ENCODE measurements at places on chromosomes 12 and 14.
A peak's percentile ranks its signal among the peaks of the same experiment; 100 is the strongest.

GRCh38 chr14:77267937-77268699 lies 2.9 kb downstream of the NGB start:
- DNase-seq: no peak

- no peak for DNase-seq
Measured at GRCh38 chr12:67988601-67989021, 636 bp upstream of the IFNG-AS1 start.

- DNase-seq: no peak
Measured at GRCh38 chr12:94059394-94060368, 88.7 kb upstream of the PLXNC1 start.

GRCh38 chr12:639988-640387 lies 23.3 kb downstream of the NINJ2 start:
- DNase-seq: no peak

DNA sequence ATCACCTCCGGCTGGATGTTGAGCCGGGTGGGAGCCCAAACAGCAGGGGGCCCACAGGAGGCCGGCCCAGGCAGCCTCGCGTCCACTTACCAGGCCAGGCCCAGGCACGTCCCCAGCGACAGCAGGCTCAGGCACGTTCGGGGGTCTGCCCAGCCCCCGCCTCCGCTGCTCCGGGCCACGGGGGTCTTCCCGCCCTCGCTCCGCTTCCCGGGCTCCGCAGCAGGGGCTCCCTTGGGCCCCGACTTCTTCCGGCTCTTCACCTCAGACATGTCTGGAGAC lies 216 bp downstream of the IKBIP start:
- no peak for DNase-seq

- no peak for DNase-seq
Measured at GRCh38 chr14:37420622-37421021, 174.4 kb downstream of the FOXA1 start.

GRCh38 chr14:90805084-90805391 lies 11.2 kb downstream of the TTC7B start:
- no peak for DNase-seq

- no peak for DNase-seq
Measured at GRCh38 chr12:11959117-11959823, 111.5 kb upstream of the BCL2L14 start.

GRCh38 chr14:80310938-80311750 lies 99.8 kb upstream of the DIO2 start:
- no peak for DNase-seq

- DNase-seq: no peak
Measured at GRCh38 chr12:94602024-94602423, 48.3 kb downstream of the TMCC3 start.

DNA sequence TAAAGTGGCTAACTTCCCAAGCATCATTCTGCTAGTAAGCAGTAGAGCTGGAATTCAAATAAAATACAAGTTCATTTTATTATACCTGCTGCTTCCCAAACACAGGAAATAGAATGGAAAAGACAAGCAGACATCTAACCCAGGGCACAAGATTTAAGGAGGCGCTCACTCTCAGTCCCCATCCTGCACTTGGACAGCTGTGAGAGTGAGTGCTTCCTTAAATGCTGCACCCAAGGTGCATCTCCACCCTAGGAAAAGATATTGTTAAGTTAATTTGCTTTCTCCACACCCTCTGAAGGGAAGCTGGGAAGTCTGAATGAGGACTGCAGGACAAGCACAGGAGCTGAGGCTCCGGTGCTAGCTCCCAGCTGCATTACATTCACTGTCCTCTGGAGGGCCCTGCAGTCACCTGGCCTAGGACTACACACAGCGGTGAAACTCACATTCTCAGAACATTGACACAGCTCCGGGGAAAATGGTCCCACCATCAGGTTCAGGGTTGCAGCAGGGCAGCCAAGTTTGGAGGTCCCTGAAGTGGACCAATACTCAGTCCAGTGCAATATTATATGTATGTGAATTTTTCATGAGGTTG lies 14.2 kb downstream of the HEBP1 start:
- DNase-seq: no peak

DNA sequence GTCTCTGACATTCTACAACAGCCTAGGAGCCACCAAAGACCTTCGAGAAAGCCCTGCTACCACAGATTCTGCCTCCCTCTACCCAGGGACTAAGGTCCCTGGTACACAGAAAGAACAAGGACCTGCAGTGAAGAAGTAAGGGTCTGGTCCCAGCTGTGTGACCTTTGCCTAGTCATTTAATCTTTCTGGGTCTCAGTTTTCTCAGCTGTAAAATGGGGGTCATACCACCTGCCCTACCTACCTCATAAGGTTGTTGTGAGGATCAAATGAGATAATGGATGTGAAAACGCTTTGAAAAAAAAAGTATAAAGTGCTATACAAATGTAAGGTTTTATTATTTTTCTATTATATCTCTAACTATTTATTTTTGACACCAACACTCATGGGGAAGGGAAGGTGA lies 5.2 kb upstream of the PRKAG1 start:
- no peak for DNase-seq

- DNase-seq: no peak
Measured at GRCh38 chr12:12508612-12509011, 54.1 kb downstream of the DUSP16 start.

- no peak for DNase-seq
Measured at GRCh38 chr12:93706824-93707223, 29.6 kb downstream of the CRADD start.

- DNase-seq: no peak
Measured at GRCh38 chr14:95540236-95540855, 5.5 kb downstream of the GLRX5 start.

DNA sequence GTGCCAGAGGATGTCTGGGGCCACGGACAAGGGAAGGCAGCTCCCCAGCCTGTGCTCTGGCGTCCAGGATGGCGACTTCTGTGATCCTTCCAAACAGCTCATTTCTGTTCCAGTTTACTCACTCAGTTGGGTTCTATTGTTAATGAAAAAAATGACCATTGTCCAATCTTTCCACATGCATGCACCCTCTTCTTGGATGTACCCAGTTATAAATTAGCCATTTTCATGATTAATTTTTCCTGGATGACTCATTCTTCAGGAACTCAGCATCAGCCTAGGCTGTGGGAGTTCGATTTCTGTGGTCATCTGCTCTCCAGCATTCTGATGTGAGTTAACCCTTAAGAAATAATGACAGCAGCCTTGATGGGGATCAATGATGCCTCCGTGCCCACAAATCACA lies 926.8 kb downstream of the BCL11B start:
- DNase-seq: no peak

- no peak for DNase-seq
Measured at GRCh38 chr14:55710506-55711041, 130.6 kb downstream of the KTN1 start.

DNA sequence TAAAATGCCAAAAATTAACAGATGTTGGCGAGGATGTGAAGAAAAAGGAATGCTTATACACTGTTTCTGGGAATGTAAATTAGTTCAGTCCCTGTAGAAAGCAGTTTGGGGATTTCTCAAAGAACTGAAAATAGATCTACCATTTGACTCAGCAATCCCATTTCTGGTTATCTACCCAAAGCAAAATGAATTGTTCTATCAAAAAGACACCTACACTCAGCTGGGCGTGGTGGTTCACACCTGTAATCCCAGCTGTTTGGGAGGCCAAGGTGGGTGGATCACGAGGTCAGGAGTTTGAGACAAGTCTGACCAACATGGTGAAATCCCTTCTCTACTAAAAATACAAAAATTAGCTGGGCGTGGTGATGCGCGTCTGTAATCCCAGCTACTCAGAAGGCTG lies 279.3 kb upstream of the PDE3A start:
- no peak for DNase-seq

- DNase-seq: no peak
Measured at GRCh38 chr12:106975098-106975497, 11.8 kb downstream of the MTERF2 start.

- no peak for DNase-seq
Measured at GRCh38 chr12:8077207-8077606, 4.9 kb upstream of the NECAP1 start.

- DNase-seq: no peak
Measured at GRCh38 chr14:35258420-35258819, 33.8 kb upstream of the PSMA6 start.

DNA sequence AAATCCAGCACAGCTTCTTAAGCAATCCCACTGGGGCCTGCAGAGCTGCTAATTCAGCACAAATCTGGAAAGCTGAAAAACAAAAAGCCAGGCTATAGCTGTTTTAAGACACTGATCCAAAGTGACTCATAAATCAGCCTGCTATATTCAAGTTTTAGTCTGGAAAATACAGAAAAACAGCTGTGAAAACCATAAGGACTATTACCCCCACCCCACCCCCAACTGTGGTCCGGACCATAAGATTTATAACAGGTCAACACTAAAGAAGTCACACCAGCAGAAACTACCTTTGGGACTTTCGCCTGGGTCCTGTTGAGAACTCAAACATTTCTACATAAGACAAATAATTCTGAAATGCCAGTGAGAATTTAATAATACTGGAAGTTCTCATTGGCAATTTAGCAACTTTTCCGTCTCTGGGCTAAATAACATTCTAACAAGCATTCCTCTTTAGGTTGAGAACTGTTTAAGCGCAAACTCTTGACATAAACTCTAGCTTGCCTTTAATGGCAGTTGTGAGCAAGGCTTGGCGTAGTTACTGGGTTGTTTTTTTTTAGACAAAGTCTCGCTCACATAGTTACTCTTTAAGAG lies 3.3 kb downstream of the LRIG3 start:
- DNase-seq: no peak

DNA sequence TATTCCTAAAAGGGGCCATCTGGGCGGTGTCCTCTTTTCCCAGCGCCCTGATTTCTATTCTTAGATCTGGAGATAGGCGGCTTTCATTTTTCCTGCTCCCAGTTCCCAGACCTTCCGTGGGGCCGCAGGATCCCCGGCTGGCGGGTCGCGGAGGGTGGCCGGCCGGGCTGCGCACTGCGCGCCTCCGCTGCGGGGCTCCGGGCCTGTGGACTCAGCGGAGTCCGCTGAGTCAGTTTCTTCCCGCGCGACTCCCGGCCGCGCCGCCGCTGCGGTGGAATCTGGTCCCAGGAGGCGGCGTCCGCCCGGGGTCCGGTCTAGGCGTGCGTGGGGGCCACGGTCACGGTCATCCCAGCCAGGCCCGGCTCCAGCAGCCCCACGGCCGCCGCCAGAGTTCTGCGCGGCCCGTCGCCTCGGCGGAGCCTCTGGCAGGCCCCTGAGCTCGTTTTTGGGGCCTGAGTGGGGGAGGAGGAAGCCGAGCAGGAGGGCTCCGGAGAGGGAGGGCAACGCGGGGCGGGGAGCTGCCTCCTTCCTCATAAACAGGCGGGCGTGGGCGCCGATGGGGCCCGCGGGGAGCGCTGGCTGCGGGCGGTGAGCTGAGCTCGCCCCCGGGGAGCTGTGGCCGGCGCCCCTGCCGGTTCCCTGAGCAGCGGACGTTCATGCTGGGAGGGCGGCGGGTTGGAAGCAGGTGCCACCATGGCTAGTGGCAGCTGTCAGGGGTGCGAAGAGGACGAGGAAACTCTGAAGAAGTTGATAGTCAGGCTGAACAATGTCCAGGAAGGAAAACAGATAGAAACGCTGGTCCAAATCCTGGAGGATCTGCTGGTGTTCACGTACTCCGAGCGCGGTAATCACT lies at the start of gene LRRK2:
Gene LRRK2, plus strand, starts transcription at position 559 of the 853 bp plus-strand sequence. Its CDS starts 135 bp downstream, at position 694.
- DNase-seq: peak; percentile 9

GRCh38 chr14:72706485-72706884 lies 187.4 kb downstream of the DPF3 start:
- no peak for DNase-seq
